Activated CD4-positive, alpha-beta memory T cell treated with anti-CD3 and anti-CD28 coated beads for 36 hours (primary cell): ENCODE measurements at places on chromosomes 12 and 14.

- no peak for DNase-seq
These were observed 7.4 kb downstream of the SCARB1 start for GRCh38 chr12:124856132-124856841.

DNA sequence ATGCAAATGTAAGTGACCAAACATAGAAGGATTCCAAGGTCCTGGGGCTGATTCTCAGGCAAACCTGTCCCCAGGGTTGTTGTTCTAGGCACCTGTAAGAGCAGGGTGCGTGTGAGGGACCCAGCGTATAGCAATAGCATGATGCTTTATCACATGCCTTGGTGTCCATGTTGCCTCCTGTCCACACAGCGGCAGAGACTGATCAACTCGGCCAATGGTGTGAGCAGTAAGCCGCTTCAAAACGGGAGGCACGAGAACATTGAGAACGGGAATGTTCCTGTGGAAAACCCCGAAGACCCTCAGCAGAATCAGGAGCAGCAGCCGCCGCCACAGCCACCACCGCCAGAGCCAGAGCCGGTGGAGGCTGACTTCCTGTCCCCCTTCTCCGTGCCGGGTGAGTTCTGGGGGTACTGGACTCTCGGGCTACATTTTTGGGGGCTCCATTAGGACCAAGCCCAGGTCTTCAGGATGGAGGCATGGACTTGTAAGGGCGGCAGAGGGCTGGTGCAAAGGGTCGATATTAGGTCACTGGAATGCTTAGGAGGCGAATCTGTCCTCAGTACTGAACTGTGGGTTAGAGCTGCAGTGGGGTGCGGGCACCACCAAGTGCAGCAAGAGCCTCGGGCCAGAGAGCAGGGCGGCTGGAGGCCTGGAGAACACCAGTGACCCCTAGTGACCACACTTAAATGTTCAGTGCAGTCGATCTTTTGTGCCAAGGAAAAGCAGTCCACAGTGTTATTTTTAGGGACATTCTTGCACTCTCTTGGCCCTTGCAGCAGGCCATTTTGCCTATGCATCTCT is 57.2 kb upstream of the RIN3 start:
- DNase-seq: peak; percentile 15

- no peak for DNase-seq
These were observed 50.1 kb upstream of the RERGL start for GRCh38 chr12:18139989-18140596.

GRCh38 chr12:12984149-12984548 is 15.9 kb downstream of the HEBP1 start:
- DNase-seq: no peak

GRCh38 chr12:109160873-109161272 is 44.5 kb downstream of the ACACB start:
- no peak for DNase-seq

- DNase-seq: no peak
These were observed 543.2 kb upstream of the TBX3 start for GRCh38 chr12:115227137-115227615.

GRCh38 chr12:1324910-1325309 is 269.5 kb downstream of the FBXL14 start:
- no peak for DNase-seq

DNA sequence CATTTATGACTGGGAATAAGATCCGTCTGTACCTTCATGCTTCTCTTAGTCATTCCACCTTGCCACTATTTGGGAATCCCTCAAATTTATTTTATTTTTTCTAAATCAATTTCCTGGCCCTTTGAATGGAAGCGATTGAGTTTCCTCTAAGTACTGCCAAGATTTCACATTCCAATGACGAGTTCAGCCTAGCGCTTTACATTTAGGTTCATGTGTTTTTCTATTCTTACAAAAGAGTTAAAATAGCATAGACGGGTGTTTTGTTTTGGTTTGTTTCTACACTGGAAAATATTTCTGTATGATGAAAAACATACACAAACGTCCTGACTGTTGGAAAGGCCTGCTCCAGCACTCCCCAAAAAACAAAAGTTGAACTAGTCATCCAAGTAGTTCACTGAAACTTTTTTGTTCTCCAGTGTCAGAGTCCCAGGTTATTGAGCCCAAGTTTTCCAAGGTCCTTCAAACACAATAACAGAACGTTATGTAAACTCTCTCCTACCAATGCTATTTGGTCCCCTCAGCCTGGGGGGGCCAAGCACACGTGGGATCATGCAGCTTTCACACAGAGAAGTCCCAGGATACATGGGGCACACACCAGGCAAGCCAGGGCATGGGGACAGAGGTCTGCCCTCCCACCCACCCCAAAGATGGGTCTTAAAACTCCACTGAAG is 74.8 kb upstream of the FOXN3 start:
- DNase-seq: no peak

- DNase-seq: no peak
These were observed 13.8 kb upstream of the METAP2 start for GRCh38 chr12:95460105-95460504.

- DNase-seq: no peak
These were observed 881 bp downstream of the HSD17B6 start for GRCh38 chr12:56763753-56764657.

GRCh38 chr14:29353513-29353912 is 574.1 kb downstream of the PRKD1 start:
- no peak for DNase-seq
